ENCODE measurements at places on chromosomes 2 and 18. TPM values are rescaled to one million over a fixed set of nuclear protein-coding genes. Genes with fewer than 3 reads are reported as not detected.

The SULT1C4 gene
- 47.1 TPM for polyA plus RNA-seq

The STK16 gene
- polyA plus RNA-seq: 29.4 TPM

The CEP68 gene
- polyA plus RNA-seq: 18.2 TPM

The ADD2 gene
- polyA plus RNA-seq: 0.62 TPM

The CDH19 gene
- polyA plus RNA-seq: 2.7 TPM

The UBXN2A gene
- polyA plus RNA-seq: 16.3 TPM

The IL36B gene
- not detected for polyA plus RNA-seq

The NPPC gene
- 0.23 TPM for polyA plus RNA-seq

The BOLL gene
- not detected for polyA plus RNA-seq

The DDX18 gene
- 24.3 TPM for polyA plus RNA-seq

GRCh38 chr2:227655454-227655853, 11.2 kb upstream of the SCYGR5 start:
- H3K27me3 ChIP-seq: no peaks in the 10 kb centered on the region
- no peak overlapping the region for H3K4me3 ChIP-seq
- H3K27ac ChIP-seq: no peak overlapping the region
- H3K36me3 ChIP-seq: no peaks in the 10 kb centered on the region
- DNase-seq: no peak

DNA sequence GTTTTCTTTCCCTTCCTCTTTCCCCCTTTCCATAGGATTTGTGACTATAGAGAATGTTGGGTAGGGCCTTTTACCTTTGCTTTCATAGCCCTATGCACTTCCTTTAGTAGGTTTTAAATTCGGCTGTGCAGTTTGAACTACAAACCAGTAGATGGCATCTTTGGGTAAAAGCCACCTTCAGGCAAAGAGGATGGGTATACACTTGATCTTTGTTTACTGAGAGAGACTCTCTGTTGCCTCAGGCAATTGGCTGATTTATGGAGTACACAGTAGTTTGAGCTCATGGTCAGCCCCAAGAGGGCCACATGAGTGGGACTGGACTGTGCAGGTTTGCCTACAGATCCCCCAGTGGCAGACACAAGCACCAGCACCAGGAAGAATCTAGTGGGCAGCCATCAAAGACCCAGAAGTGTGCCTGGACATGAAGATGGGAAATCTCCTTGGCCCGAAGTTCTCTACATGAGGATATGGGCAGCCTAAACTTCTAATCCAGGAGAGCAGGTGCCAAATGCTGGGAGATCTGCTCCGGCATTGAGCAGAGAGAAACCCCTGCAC, 1304.3 kb upstream of the DDX18 start:
- DNase-seq: no peak
- H3K4me3 ChIP-seq: no peak overlapping the region
- no peak overlapping the region for H3K27ac ChIP-seq
- no peaks in the 10 kb centered on the region for H3K27me3 ChIP-seq
- no peaks in the 10 kb centered on the region for H3K36me3 ChIP-seq
- H3K4me1 ChIP-seq: no peaks in the 10 kb centered on the region

- H3K27me3 ChIP-seq: no peaks in the 10 kb centered on the region
- no peak overlapping the region for H3K4me3 ChIP-seq
- peaks cover 3% of the 10 kb centered on the region for H3K4me1 ChIP-seq
Measured at GRCh38 chr2:120670771-120671480, 64.7 kb upstream of the GLI2 start.

DNA sequence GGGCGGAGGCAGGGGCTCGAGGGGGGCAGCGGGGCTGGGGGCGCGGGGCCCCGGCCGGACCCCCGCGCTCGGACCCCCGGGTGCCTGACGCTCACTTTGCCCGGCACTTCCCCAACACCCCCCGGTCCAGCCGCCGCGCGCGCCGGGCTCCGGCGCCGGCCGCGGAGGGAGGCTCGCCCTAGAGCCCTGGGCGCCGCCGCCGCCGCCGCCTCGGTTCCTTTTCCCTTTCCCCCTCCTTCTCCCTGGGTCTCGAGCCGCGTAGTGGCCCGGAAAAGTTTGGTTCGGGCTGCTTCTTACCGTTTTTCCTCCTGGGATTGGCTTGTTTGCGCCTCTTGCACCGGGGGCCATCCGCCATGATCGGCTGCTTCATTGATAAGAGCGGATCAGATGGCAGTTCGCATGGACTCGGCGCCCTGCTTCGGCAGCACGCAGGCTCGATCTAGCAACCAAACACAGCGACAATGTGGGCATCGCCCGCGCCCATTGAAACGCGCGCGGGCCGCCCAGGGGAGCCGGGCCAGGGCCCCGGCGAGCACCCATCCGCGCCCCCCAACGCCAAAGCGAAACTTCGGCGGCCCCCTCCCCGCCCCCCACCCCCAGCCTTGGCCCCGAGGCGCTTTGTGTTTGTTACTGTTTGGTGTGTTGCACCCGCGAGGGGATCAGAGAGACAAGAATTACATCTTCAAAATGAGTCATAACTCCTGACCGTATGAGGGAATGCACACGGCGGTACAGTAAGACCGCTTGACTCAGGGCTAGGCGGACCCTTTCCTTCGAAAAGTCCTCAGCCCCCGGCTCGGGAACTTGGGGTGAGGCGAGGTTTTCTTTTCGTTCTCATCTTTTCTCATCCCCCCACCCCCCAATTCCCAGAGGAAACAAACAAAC, 2.7 kb downstream of the ZEB2 start:
- H3K4me1 ChIP-seq: peaks cover 6% of the 10 kb centered on the region
- peak overlapping the region; percentile 75 for H3K4me3 ChIP-seq
- DNase-seq: peak; percentile 63
- peak overlapping the region; percentile 99 for H3K27ac ChIP-seq

GRCh38 chr2:20755132-20755800, 67.6 kb downstream of the LDAH start:
- H3K36me3 ChIP-seq: no peaks in the 10 kb centered on the region
- no peak for DNase-seq
- no peak overlapping the region for H3K27ac ChIP-seq
- H3K4me1 ChIP-seq: no peaks in the 10 kb centered on the region
- H3K4me3 ChIP-seq: no peak overlapping the region

GRCh38 chr2:222722327-222722946, 51.0 kb downstream of the MOGAT1 start:
- H3K4me1 ChIP-seq: no peaks in the 10 kb centered on the region
- H3K36me3 ChIP-seq: no peaks in the 10 kb centered on the region
- no peaks in the 10 kb centered on the region for H3K27me3 ChIP-seq
- H3K4me3 ChIP-seq: no peak overlapping the region
- DNase-seq: no peak

DNA sequence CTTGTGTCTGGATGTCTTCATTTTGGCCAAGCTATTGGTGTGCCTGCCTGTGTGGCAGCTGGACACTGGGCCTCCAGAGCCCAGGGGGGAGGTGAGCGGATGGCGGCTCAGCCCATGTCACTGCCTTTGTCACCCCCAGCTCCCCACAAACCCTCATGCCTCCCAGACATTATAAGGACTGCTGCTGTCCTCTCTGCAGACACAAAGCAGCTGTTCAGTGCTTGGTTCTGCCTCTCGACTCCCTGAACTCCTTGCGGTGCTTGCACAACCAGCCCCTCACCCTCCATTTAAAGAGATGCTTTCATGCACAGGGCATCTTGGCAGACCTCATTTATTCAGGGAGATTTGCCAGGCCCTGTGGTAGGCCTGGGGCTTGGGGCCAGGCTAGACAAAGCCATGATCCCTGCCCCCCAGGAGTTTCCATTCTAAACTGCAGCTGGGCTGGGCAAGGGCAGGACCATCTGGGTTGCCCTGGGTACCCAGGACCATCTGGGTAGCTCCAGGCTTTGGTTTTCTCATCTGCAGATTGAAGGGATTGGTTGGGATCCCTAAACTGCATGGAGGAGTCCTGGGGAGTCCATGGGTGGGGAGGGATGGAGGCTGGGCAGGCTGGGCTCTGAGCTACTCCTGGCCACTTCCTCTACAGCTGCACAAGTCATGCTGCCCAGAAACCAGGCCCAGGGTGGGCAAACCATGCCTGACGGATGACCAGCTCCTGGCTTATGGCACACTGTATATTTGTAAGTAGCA, 168.5 kb downstream of the CELF4 start:
- DNase-seq: no peak
- peaks cover 14% of the 10 kb centered on the region for H3K4me1 ChIP-seq
- no peaks in the 10 kb centered on the region for H3K27me3 ChIP-seq
- no peak overlapping the region for H3K4me3 ChIP-seq
- no peak overlapping the region for H3K27ac ChIP-seq

GRCh38 chr2:240402566-240403272, 32.7 kb upstream of the GPC1 start:
- H3K4me1 ChIP-seq: no peaks in the 10 kb centered on the region
- H3K4me3 ChIP-seq: no peak overlapping the region
- no peaks in the 10 kb centered on the region for H3K36me3 ChIP-seq
- no peak overlapping the region for H3K27ac ChIP-seq
- H3K27me3 ChIP-seq: no peaks in the 10 kb centered on the region
- peak; percentile 5 for DNase-seq

DNA sequence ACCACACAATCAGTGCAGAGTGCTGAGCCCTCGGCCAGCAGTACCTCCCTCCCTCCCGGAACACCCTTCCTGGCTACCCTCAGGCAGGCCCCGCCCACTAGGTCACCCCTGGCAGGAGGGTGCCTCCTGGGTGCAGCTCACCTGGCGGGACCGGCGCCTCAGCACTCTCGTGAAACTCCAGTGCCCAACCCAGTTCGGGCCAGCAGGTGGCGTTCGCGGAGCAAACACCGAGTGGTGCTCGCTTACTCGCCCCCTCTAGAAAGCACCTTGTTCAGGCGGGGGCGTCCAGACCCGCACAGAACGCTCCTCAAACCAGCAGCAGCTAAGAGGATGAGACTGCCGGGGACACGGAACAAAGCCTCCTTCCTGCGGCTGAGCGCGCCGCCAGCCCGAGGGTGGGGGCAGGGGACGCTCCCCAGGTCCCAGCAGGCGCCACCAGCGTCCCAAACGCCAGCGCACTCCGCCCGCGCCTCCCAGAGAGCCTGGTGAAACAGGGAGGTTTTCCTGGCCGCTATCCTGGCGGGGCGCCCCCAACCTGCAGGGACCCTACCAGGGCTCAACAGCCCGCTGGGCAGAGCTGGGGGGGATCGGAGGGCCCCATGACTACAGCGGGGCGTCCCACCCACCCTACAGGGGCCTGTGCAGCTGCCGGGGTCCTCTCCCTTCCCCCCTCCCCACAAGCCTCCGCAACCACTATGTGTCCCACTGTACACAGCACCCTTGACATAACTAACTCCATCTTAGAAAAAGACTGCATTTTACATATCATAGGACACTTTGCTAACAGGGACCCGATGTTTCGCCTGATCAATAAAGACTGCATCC, 44.7 kb downstream of the MRPS5 start:
- no peaks in the 10 kb centered on the region for H3K36me3 ChIP-seq
- no peaks in the 10 kb centered on the region for H3K4me1 ChIP-seq
- H3K27me3 ChIP-seq: no peaks in the 10 kb centered on the region
- no peak overlapping the region for H3K27ac ChIP-seq
- peak; percentile 61 for DNase-seq
- H3K4me3 ChIP-seq: peak overlapping the region; percentile 26

GRCh38 chr2:56100791-56101312, 82.9 kb upstream of the CCDC85A start:
- no peak overlapping the region for H3K27ac ChIP-seq
- DNase-seq: no peak
- no peak overlapping the region for H3K4me3 ChIP-seq
- no peaks in the 10 kb centered on the region for H3K4me1 ChIP-seq
- no peaks in the 10 kb centered on the region for H3K36me3 ChIP-seq
- H3K27me3 ChIP-seq: no peaks in the 10 kb centered on the region

- no peak for DNase-seq
- no peak overlapping the region for H3K27ac ChIP-seq
- H3K27me3 ChIP-seq: no peaks in the 10 kb centered on the region
- H3K36me3 ChIP-seq: no peaks in the 10 kb centered on the region
- H3K4me1 ChIP-seq: no peaks in the 10 kb centered on the region
Measured at GRCh38 chr2:53202063-53202462, 565.5 kb upstream of the CHAC2 start.

DNA sequence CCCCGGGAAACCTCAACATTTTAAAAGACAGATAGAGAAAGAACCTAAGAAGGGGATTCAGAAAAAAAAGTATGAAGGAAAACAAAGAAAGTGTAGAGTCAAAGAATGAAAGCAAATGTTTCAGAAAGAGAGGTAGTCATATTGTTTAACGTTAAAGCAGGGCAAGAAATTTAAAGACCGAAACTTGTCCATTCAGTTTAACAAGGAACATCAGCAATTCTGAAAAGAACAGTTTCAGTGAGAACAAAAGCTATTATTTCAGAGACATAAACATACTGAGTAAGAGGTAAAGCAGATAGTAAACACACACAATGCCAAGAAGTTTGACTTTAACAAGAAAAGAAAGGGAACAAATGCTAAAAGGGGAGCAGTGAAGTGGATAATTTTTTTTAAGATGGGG, 41.1 kb downstream of the MBD2 start:
- no peak overlapping the region for H3K4me3 ChIP-seq
- no peaks in the 10 kb centered on the region for H3K36me3 ChIP-seq
- no peaks in the 10 kb centered on the region for H3K4me1 ChIP-seq
- no peaks in the 10 kb centered on the region for H3K27me3 ChIP-seq

- no peaks in the 10 kb centered on the region for H3K36me3 ChIP-seq
- no peaks in the 10 kb centered on the region for H3K27me3 ChIP-seq
- H3K27ac ChIP-seq: no peak overlapping the region
- no peak for DNase-seq
- H3K4me3 ChIP-seq: no peak overlapping the region
Measured at GRCh38 chr18:6270771-6271216, 143.9 kb downstream of the L3MBTL4 start.

- no peaks in the 10 kb centered on the region for H3K27me3 ChIP-seq
- no peak for DNase-seq
- H3K36me3 ChIP-seq: no peaks in the 10 kb centered on the region
- H3K27ac ChIP-seq: no peak overlapping the region
Measured at GRCh38 chr2:235518322-235519090, 24.7 kb downstream of the AGAP1 start.

DNA sequence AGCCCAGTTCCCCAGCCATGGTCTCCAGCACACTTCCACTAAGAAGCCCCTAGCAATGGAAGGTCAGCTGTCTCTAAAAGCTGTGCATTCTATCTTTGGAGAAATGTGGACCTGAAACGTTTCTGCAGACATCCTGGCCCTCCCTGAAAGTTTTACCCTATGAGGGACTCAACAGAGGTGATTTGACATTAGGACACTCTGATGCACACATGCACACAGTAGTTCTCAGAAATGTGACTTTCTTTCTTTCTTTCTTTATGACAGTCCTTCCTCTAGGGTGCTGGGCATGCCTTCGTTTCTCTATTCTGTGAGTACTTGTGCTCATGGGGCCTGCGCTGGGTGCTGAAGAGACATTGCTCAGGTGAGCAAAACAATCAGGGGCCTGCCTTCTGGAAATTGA, 857.3 kb downstream of the RNF144A start:
- no peaks in the 10 kb centered on the region for H3K27me3 ChIP-seq
- no peak for DNase-seq
- H3K4me1 ChIP-seq: peaks cover 1% of the 10 kb centered on the region
- no peaks in the 10 kb centered on the region for H3K36me3 ChIP-seq
- no peak overlapping the region for H3K27ac ChIP-seq

DNA sequence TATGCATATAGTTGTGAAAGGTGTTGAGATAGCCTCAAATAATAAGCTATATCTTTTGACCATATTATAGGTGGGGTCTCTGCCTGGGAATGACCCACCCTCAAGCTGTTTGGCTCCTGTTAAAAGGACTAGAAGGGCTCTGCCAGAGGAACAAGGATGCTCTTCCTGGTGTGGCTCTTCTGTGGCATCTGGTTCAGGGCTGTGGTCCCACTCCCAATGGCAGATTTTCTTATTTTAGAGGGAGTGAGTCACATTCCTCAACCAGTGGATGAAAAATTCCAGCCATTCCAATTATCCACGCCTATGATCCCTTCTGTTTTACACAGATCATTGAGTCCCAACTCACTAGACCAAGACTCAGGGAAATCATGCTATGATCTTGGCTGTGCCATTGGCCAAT, 119.9 kb downstream of the PARD3B start:
- H3K27me3 ChIP-seq: no peaks in the 10 kb centered on the region
- no peak overlapping the region for H3K27ac ChIP-seq
- H3K4me1 ChIP-seq: peaks cover 10% of the 10 kb centered on the region
- H3K4me3 ChIP-seq: no peak overlapping the region
